ENCODE measurements at places on chromosomes 11 and 22.

- no peak for DNase-seq
Observed at GRCh38 chr11:45385844-45386243, 99.7 kb upstream of the SYT13 start.

DNA sequence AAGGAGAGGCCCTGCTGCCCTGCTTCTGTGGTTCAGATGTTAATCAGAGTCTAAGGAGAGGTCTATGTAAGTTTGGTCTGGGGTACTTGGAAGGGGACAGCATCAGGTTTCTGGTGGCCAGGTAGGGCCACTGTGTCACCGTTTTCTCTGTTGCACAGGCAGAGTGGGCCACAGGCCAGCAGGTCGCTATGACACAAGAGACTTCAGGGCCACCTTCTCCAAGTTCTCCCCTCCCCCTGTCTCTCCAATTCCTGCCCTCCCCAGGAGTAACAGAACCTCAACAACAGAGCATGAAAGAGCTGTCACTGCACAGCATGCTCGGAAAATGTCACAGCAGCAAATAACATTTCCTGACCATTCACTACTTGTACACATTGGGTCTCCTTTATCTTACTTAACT, 58.6 kb downstream of the MPPED2 start:
- no peak for DNase-seq

GRCh38 chr11:73334384-73335203, 26.5 kb downstream of the ARHGEF17 start:
- peak; percentile 73 for DNase-seq

DNA sequence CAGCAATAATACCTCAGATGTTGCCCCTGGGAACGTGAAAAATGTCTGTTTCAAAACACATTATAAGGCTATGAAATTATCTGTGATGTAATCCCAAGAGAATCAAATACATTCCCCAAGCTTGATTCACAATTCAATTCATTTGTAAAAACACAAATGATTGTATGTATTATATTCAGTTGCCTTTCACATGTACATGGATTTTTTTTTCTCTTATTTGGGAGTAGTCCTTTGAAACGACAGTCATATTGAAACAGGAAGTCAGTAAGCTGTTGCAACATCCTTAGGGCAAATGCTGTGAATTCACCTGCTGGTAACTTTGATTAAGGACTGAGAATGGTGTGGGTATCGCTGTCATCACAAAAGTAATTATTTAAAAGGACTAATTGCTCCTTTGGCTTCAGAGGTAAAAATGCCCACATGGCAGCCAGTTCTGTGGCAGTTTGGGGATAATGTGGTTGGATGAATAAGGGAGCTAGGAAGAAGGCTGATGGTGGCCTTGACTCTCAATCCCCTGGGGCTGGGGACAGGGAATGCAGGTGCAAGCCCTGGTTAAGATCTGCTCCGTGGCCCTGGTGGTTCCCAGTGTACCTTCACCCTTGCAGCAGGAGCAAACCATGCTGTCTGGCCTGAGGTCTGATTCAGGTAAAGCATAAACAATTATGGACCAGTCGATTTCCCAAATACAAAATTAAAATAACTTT, 13.2 kb downstream of the EHF start:
- no peak for DNase-seq

DNA sequence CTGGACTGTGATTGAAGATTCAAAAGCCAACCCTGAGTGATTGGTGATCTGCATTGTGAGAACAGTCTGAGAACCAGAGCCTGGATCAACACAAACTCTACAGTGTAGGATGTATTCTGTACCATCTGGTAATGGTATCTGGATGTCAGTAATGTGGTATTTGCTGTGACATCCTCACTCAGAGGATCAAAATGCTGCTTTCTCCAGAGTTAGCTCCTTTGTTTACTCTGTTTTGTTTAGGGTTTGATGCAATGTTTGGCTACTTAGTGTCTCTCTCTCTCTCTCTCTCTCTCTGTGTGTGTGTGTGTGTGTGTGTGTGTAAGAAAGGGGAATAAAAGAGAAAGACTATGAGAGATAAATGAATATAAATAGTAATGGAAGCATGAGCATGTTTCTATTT, 24.3 kb downstream of the CASP4 start:
- no peak for DNase-seq

DNA sequence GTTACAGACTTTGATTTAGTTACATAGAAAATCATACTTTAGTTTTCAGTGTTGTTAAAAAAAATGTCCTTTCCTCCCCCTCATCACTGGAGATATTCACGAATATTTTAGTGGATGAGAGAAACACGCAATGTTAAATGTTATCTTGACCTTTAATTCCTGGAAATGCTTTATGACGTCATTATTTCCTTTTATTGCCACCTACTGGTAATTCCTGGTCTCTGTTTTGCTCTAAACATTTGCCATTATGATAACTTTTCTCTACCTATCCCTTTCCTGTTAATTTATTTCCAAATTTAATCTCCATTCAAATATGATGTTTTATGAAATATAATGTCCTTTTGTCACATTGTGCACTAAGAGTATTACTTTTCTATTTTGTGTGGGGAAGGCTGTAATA, 770.6 kb downstream of the FAM181B start:
- DNase-seq = no peak

GRCh38 chr22:42891696-42892095, 34.6 kb upstream of the ARFGAP3 start:
- no peak for DNase-seq

- no peak for DNase-seq
Observed at GRCh38 chr11:79388201-79388600, 52.6 kb downstream of the TENM4 start.

DNA sequence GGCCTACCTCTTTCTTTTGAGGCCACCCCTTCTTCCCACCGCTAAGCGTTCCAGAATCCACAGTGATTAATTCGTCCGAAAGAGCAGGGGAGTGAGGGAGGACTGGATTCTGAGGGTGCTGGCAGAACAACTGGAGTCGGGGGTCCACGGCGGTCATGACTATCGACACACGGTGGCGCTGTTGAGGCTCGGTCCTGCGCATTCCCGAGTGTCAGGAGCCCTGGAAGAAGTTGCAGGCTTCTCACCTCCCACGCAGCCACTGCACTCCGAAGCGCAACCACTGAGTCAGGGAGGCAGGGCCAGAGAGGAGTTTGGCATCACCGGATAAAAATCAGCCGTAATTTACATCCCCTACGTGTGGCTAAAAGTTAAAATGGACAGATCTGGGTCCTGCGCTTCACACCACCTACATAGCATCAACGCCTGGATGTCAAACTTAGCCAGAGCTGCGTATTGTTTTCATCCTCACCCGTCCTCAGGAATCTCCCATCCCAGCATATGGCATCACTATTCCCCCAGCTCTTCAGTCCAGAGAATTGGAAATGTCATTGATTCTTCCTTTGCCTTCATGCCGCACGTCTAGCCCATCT, 10.7 kb upstream of the CTSF start:
- peak; percentile 59 for DNase-seq

Measured in left colon (tissue), 2 donors.